ENCODE measurements at places on chromosomes 6 and 20. TPM values are rescaled to one million over a fixed set of nuclear protein-coding genes. Genes with fewer than 3 reads are reported as not detected.

Gene RRAGD
- 44.0 TPM for total RNA-seq

DNA sequence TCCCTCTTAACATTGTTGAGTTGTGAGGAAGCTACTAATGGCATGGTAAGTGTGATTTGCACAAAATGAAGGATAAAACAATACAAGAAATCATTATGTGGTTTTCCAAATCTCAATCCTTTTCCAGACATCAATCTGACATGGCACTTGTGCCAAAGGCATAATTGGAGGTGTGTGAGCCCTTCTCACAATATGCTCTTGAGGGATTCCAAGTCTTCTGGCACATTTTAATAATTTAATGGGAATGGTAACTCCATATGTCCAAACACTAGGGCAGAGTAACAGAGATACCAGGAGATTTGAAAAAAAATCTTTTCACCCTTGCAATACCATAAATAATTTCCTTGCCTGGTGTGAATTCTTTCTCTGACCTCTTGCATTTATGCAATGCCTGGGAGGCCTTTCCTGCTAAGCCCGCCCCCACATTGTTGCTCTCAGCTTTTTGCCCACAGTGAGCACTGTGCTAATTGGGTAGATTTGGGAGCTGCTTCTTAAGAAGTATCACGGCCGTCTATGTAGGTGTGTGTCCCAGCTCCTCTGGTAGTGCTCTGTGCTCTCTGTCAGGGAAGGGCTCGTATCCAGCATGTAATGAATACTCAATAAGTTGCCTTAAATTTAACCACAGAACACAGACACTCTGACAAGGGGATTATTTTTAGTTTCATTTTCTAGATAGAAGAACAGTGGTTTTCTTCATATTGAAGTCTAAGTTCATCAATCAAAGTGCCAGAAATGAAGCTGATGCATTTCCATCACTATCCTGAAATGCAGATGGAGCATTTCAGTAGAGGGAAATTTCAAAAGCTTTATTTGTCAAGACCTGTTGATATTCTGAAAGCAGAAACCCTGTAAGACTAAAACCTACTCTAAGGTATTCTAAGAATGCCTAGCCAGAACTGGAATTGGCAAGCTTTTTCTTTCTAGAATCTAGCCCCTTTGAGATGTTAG, 54.4 kb upstream of the CEP85L start:
- DNase-seq: no peak

- DNase-seq: no peak
These were observed 1.1 kb downstream of the TBC1D32 start for GRCh38 chr6:121333196-121333595.

GRCh38 chr6:28442586-28442985, 705 bp downstream of the ZSCAN23 start:
- no peak for DNase-seq

GRCh38 chr6:33252759-33253158, 18.9 kb downstream of the VPS52 start:
- no peak for DNase-seq

DNA sequence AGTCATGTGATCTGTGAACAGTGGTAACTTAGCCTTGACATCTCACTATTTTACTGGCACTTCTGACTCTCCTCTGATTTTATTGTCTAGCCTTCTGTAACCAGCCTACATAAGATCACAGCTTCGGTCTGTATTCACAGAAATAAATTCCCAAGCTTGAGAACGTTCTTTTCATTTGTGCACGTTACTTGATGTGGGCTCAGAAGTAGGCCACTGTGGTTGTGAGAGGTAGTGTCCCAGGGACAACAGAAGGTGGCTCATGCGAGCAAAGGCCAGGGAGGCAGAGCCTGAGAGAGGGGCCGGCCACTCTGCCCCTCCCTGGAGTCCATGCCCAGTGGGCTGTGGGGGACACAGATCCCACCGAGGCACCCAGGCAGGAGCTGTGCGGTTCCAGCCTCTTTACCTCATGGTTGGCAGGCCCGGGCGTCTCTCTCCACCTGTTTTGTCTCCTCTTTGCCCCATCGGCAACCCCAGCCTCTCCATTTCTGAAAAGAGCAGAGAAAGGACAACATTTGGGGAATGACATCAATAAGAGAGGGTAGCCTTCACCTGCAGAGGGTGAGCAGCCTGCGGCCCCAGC, 207.5 kb upstream of the CST7 start:
- no peak for DNase-seq

DNA sequence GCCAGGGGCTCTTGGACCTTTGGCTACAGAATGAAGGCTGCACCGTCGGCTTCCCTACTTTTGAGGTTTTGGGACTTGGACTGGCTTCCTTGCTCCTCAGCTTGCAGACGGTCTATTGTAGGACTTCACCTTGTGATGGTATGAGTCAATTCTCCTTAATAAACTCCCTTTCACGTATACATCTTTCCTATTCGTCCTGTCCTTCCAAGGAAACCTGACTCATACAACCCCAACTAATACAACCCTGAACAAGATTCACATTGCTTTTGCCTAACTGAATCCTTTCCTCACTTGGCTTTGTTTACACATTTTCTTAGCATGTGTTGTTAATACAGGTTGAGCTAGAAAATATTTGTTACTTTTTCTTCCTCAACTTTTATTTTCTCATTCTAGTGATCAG, 21.9 kb downstream of the TBXT start:
- no peak for DNase-seq

Gene GNRH2
- total RNA-seq: not detected

DNA sequence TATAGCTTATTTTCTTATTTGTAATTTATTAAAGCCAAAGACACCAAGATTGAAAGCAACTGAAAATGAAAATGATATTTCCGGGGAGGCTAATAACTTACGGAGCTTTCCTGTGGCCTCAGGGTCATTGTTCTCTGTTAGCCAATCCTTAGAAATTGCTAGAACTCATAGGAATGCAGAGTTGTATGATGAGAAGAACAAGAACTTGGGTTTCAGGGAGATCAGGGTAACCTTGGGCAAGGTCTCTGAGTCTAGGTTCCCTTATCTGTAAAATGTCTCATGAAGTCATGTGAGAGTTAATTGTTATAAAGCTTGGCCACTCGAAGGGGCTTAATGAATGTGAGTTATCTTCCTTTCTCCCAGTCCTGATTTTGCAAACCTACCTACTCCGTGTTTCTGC, 20.1 kb upstream of the SERINC3 start:
- no peak for DNase-seq

- DNase-seq: no peak
These were observed 324.9 kb upstream of the CITED2 start for GRCh38 chr6:139699335-139699734.

- no peak for DNase-seq
These were observed 161.3 kb upstream of the GGTLC1 start for GRCh38 chr20:24149881-24150307.

- DNase-seq: no peak
These were observed 26.4 kb upstream of the SIRPA start for GRCh38 chr20:1868856-1869255.

Gene C20orf144
- 0.23 TPM for total RNA-seq

GRCh38 chr6:50264995-50265571, 215.4 kb upstream of the DEFB112 start:
- DNase-seq: no peak

GRCh38 chr6:18603361-18603760, 216.2 kb downstream of the RNF144B start:
- DNase-seq: no peak

- peak; percentile 82 for DNase-seq
These were observed 164.9 kb upstream of the RREB1 start for GRCh38 chr6:6942831-6943230.

Gene NMBR
- not detected for total RNA-seq

Gene RSPO4
- 10.9 TPM for total RNA-seq

Gene CLDN20
- not detected for total RNA-seq

Gene TBX18
- total RNA-seq: 1.0 TPM

GRCh38 chr6:71349976-71350615, 61.5 kb downstream of the OGFRL1 start:
- no peak for DNase-seq

- peak; percentile 90 for DNase-seq
These were observed at the start of gene RRAGD for GRCh38 chr6:89412071-89413005. TSS of gene RRAGD (minus strand) at chr6:89412273. CDS start at chr6:89411993, 280 bp downstream.

Gene TPD52L1
- total RNA-seq: 24.5 TPM

DNA sequence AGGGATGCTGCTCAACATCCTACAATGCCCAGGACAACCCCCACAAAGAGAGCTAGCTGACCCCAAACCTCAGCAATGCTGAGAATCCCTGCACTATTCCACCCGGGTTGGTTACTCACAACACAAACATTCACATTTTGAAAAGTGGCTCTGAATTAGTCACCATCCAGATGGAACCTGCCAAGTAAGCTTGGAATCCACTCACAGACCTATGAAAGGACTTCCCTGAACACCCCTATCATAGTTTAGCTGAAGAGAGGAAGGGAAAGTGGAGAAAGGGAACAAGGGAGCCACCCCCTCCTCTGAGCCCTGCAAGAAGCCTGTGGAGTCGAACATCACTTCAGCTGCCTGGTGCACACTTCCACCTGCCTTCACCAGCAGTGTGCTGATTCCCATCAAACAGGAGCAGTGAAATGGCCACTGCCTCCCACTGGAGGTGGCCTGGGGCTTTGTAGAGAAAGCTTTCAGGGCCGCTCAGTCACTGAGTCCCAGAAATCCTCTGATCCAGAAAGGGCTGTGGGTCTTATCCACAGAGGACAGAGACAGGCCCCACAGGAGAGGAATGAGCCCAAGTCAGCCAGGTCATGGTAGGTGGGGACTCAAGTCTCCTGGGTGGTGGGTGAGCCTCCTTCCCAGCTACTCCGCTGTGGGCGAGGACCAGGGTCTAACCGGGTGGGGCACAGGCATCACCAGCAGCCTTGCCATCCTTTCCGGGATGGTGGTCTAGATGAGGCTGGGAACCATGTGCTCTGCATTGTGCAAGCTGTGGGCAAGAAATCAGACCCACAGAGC, 203.7 kb downstream of the SYNDIG1 start:
- DNase-seq: peak; percentile 40

Gene NKAPL
- total RNA-seq: 0.87 TPM

DNA sequence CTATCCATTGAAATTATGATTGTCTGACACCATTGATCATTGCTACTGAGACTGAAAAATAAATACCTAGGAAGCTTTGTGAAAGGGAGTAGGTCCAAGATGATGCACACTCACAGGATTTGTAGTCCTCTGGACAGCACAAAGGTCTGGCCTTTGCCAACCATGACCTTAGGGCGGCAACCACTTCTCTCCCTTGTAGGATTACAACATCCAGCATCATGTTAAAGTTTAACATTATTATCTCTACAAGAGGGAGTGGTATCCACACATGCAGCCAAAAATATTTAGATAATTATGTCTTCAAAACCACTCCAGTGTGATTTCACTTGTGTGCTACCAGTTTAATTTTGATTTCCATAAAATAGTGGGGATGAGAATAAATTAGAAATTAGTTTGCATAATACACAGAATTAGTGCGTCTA, 51.1 kb upstream of the NHSL1 start:
- no peak for DNase-seq

Gene KHDC1L
- total RNA-seq: not detected

GRCh38 chr6:153373869-153374268, 242.8 kb upstream of the RGS17 start:
- DNase-seq: no peak

GRCh38 chr20:15535863-15536262, 1037.4 kb downstream of the KIF16B start:
- no peak for DNase-seq

DNA sequence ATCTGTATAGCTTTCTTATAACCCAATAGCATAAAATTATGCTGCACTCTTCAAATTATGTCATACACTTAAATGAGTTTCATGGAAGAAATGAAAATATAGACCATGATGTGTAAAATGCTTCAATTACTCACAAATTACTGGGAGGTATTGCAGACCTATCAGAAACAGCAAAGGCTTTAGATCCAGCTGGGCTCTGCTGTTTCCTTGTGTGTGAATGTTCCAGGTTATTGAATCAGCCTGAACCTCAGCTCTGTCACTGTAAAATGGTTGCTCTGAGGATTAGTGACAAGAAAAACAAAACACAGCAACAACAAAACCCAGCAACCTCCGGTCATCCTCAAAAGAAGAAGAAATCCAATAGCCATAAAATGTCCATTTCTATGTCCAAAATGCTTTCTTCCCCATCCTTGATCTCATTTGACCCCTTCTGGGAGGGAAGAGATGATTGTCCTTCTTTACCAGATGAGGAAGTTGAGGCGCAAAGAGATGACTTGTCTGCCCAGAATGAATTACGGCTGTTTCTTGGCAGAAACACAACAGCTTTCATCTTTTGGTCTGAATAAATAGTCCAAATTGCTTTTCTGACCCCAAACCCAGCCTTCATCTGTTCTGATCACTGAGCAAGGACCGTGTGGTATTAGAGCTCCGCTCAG, 42.2 kb upstream of the TGM6 start:
- no peak for DNase-seq

GRCh38 chr20:5825130-5825719, 75.0 kb downstream of the SHLD1 start:
- no peak for DNase-seq

Gene GHRH
- not detected for total RNA-seq

GRCh38 chr20:17128206-17128605, 98.6 kb upstream of the PCSK2 start:
- DNase-seq: no peak

DNA sequence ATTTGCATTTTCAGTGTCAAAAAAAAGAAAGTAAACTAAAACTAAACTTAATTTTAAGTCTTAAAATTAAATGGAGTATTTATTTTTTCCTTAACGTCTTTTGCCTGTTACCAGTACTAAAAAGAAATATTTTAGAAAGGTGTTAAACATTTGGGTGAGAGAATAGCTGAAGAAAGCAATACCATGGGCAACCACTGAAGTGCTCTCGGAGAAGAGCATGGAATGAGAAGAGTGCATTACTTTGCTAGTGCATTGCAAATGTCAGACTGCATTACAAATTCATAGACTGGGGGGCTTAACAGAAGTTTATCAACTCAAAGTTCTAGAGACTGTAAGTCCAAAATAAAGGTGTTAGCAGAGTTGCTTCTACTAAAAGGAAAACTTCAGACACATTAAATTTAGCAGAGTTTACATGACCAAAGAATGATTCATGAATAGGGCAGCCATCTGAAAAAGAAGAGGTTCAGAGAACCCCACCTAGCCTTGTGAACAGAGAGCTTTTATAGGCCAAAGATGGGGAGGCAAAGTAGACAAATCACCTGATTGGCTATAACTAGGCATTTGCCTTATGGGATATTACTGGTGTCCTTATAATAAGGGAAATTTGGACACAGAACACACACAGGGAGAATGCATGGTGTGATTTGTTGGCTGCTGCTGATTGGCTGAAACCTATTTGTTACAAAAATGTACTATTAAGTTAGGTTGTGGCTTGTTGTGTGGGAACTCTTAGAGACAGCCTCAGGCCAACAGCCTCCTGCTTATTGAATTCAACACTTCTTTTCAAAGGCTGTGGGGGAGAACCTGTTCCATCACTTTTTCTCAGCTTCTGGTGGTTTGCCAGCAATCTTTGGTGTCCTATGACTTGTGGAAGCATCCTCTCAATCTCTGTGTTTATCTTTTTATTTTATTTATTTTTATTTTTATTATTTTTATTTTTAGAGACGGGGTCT, 106.7 kb upstream of the RREB1 start:
- no peak for DNase-seq
